ENCODE measurements at places on chromosomes 2 and 18.

GRCh38 chr2:222708274-222708710 is 36.8 kb downstream of the MOGAT1 start:
- peak; percentile 62 for DNase-seq

GRCh38 chr2:45721150-45721549 is 69.7 kb downstream of the PRKCE start:
- no peak for DNase-seq

- no peak for DNase-seq
Observed at GRCh38 chr18:27175914-27176313, 9.2 kb downstream of the CHST9 start.

DNA sequence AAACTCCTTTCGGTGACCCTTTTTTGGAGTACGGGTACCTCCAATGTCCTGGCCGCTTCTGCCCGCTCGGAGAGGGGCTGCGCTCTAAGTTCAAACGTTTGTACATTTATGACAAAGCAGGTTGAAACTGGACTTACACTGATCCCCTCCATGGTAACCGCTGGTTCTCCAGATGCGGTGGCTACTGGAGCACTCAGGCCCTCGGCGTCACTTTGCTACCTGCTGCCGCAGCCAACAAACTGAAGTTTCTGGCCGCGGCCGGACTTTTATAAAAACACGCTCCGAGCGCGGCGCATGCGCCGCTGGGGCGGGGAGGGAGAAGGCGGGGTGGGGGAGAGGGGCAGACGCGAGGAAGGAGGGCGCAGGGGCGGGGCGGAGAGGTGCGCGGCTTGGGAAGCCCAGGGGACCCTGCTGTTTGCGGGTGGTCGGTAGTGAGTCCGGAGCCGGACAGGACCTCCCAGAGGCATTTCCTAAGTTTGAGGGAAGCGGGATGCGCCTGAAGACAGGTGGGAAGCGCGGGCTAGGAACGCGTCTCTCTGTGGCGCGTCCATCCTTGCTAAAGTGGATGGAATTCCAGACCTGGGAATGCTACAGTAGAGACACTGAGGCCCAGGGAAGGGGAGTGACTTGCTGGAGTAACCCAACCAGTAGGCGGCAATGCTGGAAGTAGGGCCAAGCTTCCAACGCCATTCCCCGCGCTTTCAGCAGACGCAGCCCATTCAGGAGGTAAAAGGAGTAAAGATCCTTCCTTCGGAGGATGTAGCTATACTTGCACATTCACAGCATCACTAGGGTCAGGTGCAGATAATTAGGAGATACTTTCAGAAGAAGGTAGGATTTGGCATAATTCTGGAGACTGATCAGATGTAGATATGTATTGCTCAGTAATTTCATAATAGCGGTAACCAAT is at the start of gene CXCR4:
CXCR4 (minus strand) TSS at position 241 of the 910 bp plus-strand sequence; CDS start at position 152, 89 bp downstream.
- no peak for DNase-seq

- no peak for DNase-seq
Observed at GRCh38 chr2:23219666-23220065, 165.3 kb upstream of the KLHL29 start.

DNA sequence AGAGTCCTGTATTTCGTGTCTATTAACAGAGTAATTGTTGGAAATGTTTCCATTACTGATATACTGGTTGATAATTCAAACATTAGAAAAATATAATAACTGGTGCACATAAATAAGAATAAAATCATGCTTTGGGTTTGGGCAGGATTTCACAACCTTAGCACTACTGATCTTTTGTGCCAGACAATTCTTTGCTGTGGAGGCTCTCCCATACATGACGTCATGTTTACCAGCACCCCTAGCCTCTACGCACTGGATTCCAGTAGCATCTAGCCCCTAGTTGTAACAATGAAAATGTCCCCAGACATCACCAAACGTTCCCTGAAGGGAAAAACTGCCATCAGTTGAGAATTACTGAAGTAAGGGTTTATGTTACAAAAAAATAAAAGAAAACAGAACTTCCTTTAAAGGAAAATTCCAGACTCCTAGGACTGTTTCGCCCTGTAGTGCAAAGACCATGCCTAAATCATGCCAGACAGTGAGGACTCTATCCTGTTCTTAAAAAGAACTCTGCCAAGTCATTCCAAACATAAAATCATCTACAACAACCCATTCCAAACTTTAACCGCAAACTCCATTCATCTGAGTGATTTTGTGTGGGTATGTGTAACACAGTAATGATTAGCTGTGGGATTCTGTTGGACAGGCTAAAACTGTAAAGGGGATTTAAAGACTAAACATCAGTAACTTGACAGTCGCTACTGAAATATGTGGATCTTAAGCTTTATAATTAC is 313.4 kb upstream of the CCDC68 start:
- DNase-seq = no peak

GRCh38 chr18:79248495-79249060 is 147.2 kb upstream of the NFATC1 start:
- no peak for DNase-seq

DNA sequence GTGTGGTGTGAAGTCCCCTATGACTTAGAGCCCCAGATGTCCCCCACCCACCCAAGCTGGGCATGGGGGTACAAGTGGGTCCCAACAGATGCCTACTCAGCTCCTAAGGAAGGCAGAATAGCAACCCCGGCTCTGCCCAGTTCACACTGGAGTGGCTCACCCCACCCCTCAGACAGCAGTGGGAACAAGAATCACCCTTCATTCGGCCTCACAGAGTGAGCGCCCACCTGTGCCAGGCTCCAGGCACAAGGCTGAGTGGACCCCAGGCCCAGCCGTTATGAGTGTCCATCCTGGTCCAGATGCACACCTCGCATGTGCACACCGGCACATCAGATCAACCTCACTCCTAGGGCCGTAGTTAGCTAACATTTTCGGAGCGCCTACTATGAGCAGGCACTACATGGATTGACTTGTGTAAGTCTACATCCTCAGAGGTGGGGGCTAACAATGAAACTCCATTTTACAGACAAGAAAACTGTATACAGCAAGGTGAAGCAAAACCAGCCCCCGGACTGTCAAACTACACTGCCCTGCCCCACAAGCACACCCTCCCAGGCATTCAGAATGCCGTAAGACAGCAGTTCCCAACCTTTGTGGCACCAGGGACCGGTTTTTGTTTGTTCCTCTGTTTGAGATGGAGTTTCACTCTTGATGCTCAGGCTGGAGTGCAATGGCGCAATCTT is 2.8 kb upstream of the ASTL start:
- no peak for DNase-seq

- DNase-seq = peak; percentile 90
Observed at GRCh38 chr2:102063941-102064678, 72.3 kb downstream of the IL1R2 start.

- DNase-seq = no peak
Observed at GRCh38 chr2:47014564-47015051, 99.0 kb upstream of the MCFD2 start.

DNA sequence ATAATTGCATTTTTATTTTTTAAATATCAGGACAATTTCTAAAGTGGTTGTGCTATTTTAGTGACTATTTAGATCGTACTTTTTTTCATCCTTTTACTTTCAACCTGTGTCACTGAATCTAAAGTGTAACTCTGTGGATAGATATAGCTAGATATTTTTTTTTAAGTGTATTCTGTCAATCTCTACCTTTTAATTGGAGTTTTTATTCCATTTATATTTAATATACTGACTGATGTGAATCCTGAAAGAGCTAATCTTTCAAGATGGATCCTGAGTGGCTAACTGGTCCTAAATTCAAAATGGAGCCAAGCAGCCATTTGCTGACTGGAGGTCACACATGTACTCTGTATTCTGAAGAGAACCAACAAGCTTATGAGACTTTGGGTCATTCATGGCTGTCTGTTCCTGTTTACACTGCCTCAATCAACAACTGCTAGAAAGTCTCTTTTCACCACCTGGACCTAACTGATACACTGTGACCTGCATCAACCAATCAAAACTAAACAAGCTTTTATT is 4.6 kb upstream of the PSMD14 start:
- no peak for DNase-seq

GRCh38 chr2:212682937-212683336 is 144.3 kb upstream of the ERBB4 start:
- DNase-seq = no peak

- DNase-seq = no peak
Observed at GRCh38 chr2:75646090-75646582, 447 bp upstream of the MRPL19 start.

DNA sequence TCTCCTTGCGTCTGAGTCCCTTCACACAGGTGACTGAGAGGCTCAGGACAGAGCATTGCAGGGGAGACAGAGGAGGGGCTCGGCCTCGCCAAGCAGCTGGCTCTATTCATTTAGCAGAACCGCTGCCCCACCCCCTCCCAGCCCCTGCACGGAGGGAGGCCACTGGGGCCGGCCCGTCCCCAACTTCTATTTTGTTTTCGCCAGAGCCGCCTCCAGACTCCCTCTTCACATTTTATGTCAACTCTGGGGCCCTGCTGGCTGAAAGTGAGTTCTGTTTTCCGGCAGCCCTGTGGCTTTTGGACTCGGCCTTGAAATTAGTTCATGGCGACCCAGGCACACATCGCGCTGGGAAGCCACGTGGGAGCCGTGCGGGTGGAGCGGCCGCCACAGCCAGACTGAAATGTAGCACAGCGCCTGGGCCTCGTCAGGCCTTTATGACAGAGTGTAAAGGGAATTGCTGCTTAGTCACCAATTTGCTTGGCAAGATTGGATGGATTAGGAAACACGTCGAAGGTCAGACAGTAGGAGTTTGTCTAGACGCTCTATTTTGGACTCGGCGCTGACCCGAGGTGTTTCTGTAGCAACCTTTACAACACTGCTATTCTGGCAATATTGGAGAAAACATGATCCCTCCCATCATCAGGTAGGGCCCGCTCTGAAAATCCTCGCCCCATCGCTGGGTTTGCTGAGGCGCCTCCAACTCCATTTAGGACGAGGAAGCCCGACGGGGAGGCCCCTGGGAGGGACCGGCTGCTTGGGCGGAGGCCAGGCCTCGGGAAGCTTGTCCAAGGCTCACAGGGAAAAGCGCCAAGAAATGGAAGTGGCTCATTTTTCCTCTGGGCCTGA is 90.7 kb upstream of the CTDP1 start:
- DNase-seq = no peak

- DNase-seq = no peak
Observed at GRCh38 chr2:182445391-182445965, 18.6 kb upstream of the PDE1A start.

DNA sequence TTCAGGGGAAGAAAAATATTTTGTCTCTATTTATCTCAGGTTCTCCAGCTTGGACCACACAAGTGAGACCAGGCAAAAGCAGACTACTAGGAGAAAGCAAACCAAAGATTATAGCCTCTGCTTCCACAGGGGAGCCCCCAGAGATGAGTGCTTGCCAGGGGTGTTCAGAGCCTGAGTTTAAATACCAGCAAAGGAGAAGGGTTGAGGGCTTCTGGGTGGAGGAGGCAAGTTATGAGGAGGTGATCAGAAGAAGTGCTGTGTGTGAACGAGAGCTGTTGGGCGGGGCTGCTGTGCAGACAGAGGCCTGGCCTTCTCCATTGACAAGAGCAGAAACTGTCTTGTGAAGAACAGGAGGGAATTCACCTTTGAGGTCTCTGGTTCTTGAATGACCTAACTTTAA is 32.8 kb upstream of the PXDN start:
- DNase-seq = no peak

GRCh38 chr2:70340075-70340474 is 38.2 kb upstream of the FAM136A start:
- DNase-seq = no peak

GRCh38 chr2:240972636-240973521 is 25.5 kb upstream of the SNED1 start:
- no peak for DNase-seq

DNA sequence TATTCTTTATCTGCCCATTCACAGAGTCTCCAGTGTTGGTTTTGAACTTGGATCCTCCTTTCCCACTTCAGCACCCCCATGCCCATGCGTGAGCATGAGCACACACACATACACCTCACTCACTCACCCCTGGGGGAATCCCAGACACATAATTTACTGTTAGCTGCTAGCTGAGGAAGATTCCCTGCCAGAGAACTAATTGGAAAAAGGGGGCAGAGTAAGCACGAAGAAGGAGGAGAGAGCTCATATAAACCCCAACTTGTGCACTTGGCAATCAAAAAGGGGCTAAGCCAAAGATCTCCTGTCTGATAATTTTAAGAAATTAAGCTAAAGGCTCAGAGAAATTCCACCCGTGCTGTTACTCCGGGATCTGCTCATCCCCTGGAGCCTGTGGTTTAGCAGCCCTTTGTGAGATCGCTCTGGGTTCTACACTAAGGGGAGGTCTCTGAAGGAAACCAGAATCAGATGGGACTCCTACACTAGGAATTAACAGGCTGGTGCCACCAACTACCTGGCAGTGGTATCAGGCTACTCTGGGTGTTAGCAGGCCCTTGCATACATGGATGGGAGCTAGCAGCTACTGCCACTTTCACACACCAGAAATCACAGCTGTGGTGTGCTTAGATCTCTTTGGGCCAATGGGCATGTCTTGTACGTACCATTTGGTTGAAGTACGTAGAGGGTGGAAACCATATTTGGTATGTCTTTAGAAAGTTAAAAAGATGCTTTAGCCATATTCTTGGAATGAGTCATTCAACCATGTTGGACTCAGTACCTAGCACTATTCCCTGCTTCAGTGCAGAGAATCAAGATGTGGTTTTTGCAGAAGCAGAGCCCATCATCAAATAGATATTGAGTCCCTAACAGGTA is 95.6 kb upstream of the SLC14A2 start:
- DNase-seq = no peak

DNA sequence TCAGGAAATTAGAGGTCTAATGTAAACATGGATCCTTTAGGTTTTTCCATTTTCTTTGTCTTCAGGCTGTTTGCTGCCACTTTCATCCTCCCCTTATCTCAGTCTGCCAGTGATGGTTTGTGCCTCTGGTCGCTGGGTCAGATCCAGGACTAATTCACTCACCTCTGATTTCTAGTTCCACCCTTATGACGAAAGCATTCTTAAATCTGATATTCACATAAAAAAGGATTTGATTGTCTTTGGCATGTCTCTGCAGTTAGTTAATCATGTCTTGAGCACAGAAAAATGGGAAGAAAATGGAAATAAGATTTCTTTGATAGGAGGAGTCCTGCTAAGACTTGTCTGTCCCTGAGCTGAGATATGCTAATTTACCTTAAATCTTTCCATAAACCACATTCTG is 4.6 kb downstream of the IL1RL1 start:
- DNase-seq = no peak

GRCh38 chr18:76382275-76382674 is 112.8 kb downstream of the ZNF516 start:
- no peak for DNase-seq

DNA sequence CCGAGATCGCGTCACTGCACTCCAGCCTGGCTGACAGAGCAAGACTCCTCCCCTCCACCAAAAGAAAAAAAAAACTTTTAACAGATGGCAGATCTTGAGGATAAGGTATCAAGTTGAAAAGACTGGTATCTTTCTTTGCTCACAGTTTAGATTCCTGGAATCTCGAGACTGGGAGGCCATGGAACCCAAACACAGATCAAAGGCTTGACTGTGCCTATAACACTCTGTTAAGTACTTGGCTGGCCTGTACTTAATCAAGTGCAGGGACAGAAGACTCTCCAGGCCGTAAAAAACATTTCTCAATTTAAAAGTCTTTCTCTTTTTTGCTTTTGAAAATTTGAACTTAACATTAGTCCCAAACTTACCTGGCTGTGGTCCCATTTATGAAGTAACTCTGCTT is 107.1 kb upstream of the ZNF516 start:
- no peak for DNase-seq

GRCh38 chr2:46578961-46579360 is 99.6 kb downstream of the TMEM247 start:
- DNase-seq = no peak

GRCh38 chr2:134280231-134280630 is 26.4 kb downstream of the MGAT5 start:
- DNase-seq = no peak
